ENCODE measurements at places on chromosomes 2 and 18. TPM values are rescaled to one million over a fixed set of nuclear protein-coding genes. Genes with fewer than 3 reads are reported as not detected.

GRCh38 chr2:223654384-223654915 lies 52.3 kb upstream of the SCG2 start:
- DNase-seq: peak; percentile 21

Gene FKBP1B
- 10.9 TPM for total RNA-seq

DNA sequence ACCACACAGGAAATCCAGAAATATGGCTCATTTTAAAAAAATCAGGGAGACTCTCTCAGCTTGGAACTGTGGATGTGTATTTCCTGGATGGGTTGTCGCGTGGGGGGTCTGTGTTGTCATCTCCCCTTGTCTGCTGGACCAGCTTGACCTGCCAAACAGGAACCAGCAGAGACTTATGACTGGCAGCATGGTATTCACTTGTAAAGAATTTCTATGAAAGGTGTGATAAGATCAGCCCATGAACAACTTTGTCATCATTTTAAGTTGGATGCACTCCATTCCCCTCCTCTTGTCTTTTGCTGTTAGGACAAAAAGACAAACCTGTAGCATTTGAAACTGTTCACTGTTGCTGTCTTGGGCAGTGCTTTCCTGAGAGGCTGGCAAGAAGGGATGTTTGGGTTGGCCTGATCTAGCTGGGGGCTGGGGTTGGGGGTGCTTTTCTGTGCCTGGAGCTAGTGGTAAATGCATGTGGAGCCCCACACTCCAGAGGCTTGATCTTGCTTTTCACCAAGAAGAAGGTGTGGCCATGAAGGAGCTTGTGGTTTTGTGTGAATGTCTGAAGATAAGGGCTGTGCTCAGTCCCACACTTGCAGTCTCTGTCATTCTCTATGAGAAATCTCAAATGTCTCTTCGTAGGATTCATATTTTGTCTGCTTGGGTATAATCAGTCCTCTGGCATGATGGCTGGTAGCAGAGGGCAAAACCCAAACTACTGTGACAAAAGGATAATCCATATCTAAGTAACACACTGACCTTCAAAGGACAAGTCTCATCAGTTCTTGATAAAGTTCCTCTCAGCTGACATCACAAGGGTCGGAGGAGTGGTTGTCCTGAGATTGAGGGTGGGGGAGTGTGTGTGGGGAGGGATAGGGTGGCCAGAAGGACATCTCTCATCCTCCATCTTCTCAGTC lies 39.0 kb downstream of the RALB start:
- peak; percentile 70 for DNase-seq

DNA sequence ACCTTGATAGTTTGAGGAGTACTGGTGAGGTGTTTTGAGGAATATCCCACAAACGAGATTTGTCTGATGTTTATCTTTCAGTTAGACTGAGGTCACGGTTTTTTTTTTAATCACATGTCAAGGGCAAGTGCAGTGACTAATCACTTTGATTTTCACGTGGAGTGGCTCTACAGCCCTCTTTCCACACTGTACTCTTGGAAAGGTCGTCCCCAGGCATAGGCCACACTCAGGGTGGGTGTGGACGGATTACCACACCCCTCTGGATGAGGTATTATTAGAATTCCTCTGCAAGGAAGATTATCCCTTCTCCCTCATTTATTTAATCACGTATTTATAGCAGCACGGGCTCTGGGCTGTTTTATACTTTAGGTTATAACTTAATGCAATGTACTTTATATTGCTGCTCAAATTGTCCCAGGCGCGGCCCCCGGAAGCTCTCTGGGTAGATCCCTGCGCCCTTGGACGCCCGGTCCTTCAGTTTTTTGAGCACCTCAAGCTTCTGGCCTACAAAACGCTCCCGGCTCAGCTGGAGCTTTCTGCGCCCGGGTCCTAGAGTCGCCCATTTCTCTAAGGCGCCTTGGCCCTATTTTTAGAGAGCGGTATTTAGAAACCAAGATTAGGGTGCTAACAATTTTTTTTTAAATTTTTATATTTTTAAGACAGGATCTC lies 515 bp upstream of the PLEKHB2 start:
- peak; percentile 79 for DNase-seq

DNA sequence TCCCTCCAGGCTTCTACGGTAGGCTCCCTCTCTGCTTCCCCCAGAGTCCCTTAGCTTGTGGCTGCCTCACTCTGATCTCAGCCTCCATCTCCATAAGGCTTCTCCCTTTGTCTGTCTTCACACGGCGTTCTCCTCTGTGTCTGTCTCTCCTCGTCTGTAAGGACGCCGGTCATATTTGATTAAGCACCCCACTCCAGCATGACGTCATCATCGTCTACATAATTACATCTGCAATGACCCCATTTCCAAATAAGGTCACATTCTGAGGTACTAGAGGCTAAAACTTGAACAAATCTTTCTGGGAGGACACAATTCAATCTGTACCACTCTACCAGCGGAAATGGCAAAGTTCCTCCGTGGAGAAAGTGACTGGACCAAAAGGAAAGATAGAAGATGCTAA lies 8.3 kb upstream of the COL6A3 start:
- DNase-seq: no peak

DNA sequence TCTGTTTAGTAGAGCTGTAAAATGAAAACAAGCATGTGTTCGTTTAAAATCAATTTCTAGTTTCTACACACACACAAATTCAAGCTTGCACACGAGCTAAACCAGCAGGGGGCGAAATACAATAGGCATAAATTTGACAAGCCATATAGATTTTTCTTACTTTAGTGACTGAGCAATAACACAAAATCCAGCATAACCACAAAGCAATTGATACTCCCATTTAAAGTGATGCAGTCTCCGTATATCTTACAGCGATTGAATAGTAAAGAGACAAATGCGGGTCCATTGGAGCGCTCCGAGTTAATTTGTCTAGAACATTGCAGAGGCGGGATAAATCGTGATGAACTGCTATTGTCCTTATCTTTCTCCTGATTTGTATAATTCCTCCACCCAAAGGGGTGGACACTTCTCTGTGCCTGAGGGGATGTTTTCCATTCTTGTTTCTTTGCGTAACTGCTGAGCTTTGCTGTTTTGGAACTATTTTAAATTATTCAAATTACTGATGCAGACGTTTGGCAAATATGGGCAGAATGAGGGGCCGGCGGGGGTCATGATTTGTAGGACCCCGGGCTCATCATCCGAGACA lies 1.2 kb upstream of the AFTPH start:
- peak; percentile 81 for DNase-seq

- DNase-seq: no peak
These were observed 304.4 kb upstream of the ZC3H15 start for GRCh38 chr2:186181625-186182024.

DNA sequence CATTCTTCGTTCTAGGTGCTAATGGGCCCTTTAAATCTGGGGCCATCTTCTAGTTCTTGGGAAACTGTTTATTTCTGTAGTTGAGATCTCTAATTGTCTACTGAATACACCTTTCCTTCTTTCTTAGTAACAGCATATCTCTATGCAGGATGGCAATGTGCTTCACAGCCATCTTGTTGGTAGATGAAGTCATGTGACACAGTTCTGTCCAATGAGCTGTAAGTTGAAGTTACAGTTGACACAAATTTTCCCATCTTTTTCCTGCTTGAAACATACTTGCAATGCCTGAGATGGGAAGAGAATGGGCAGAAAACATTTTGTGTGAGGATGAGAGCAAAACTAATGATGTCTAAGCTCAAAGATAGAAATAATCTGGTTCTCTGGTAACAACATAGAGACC lies 57.3 kb upstream of the PHLPP1 start:
- DNase-seq: no peak

DNA sequence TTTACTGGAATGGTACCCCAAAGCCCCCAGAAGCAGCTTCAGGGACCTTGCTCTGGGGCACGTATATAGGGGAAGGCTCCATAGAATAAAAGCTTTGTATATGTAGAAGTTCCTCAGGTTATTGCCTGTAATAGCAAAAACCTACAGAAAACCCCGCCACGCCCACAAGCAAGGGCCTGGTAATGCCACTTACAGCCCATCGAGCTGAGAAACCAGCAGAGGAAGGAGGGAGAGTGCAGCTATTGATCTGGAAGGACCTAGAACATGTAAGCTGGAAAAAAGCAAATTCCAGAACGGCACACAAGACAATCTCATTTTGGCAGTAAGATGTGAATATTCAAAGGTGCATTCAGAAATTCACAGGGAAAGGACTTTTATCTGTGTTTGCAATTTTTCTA lies 15.8 kb downstream of the HS1BP3 start:
- no peak for DNase-seq

Gene COPS8
- 316 TPM for total RNA-seq

DNA sequence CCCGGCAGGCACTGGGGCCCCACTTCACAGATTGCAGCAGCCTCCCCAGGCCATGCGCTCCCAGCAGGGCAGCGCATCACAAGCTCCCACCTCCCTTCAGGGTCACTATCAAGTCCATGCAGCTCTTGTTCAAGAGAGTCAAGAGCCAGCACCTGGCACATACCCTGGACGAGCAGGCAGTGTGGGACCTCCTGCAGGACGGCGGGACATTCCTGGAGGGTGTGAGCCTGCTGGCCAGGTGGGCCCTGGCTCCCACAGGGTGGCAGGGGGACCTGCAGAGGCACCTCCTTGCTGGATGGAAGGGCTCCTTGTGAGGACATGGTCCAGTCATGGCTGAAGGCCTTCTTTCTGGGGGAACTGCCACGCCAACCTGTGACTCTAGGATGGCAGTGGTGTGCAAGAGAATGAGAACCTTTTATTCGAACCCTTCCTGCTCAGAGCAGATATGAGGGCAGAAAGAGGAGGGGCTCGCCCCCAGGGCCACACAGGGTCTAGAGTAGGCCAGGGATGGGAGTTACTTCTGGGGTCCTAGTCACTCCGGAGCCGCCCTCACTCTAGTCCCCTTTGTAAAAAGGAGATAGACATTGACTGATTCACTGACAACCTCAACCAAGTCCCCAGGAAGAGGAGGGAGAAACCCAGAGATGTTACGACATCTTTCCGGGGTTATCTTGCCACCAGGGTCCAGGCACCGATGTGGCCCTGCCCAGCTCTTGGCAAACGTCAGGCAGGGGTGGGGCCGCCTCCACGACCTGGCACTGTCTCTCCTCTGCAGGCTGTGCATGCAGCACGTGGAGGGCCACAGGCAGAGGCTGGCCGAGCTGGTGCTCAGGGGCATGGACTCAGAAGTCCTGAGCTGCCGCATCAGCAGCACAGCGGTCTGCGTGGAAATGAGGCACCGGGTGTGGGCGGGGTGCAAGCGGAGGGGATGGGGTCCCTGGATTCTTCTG lies 31.3 kb downstream of the HJURP start:
- no peak for DNase-seq
